Cardiac septum (tissue), 1 donor: ENCODE measurements at places on chromosomes 13 and 19.
A peak's percentile ranks its signal among the peaks of the same experiment; 100 is the strongest.

- DNase-seq, result peak; percentile 56
These were observed 423 bp downstream of the KLK8 start for GRCh38 chr19:51000981-51001380.

DNA sequence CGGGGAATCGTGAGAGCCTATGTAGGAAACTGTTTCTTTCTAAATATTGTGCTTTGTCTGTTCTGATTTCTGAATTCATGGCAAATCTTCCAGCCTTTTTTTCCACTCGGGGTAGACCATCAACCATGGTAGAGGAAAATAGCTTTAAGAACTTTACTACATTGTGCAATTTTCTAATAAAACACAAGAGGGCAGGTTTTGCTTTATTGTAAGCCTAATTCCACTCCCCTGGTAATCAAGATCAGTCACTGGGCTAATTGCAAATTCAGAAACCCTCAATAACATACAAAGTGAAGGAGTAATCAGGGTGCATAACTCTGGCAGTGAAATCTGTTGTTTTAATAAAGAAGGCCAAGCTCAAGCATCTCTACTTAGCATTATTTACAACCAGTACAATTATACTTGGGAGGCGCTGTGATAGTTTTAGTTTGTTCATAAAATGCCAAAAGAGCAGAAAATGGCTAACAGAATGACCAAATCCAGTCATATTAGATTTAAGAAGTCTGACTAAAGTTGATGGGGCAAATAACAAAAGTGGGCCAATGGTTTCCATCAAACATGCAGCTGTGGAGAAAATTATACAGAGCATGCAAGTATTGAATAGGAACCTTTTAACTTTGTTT is 43.8 kb downstream of the DCT start:
- no peak for DNase-seq

- no peak for DNase-seq
These were observed 20.6 kb downstream of the GRIN2D start for GRCh38 chr19:48413879-48414587.

GRCh38 chr13:39527961-39528660 is 74.9 kb downstream of the LHFPL6 start:
- no peak for DNase-seq

DNA sequence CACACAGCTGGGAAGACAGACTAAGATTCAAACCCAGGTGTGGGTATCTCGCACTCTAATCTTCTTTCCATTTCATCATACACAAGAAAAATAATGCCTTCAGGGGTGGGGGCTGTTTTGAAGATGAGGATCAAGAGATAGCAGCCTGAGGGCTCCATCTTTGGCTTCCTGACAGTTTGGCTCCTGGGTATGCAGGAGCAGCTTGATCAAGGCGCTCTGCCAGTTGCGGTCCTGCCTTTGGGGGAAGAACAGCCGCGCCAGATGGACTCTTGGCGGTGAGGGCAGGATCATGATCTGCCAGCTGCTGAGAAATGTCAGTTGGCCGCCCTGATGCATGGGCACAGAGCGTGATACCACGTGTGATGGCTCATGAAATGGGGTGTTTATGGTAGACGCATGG is 119.1 kb downstream of the IER2 start:
- DNase-seq, result no peak

- DNase-seq, result no peak
These were observed 5.0 kb downstream of the VSTM2B start for GRCh38 chr19:29530540-29531457.

- no peak for DNase-seq
These were observed 166.6 kb downstream of the RAP2A start for GRCh38 chr13:97600458-97601075.

DNA sequence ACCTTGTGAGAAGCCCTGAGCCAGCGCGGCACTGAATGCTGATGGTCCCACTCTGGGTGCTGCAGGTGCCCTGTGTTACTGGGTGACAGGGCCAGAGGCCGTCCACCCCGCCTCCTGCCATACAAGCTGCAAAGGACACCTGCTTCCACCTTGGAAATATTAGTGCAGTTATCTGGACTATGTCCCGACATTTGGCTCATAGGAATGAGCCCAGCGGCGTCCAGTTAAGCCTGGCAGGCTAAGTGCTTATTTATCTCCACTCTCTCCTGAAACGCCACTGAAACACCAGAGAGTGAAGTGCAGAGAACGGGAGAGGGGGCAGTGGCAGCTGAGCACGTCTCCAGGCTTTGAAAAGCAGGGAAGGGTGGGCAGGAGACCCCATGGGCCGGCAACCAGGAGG is 145.8 kb downstream of the KDM4B start:
- DNase-seq, result no peak

DNA sequence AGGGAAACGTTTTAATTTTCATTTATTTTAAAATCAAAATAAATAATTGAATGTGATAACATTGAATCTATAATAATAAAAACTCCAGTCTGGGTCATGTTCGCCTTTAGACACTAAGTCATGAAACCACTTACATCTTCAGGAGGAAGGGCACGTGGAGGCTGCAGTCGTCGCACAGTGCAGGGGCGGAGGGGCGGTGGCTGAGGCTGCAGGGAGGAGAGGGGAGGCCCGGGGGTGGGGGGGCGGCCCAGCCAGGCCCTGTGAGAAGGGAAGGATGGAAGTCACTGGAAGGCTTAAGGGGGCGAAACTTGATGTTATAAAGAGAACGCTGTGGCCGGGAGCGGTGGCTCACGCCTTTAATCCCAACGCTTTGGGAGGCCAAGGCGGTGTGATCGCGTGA is 14.9 kb upstream of the LATS2 start:
- no peak for DNase-seq

- DNase-seq, result no peak
These were observed 488.1 kb downstream of the COG6 start for GRCh38 chr13:40143559-40143958.

DNA sequence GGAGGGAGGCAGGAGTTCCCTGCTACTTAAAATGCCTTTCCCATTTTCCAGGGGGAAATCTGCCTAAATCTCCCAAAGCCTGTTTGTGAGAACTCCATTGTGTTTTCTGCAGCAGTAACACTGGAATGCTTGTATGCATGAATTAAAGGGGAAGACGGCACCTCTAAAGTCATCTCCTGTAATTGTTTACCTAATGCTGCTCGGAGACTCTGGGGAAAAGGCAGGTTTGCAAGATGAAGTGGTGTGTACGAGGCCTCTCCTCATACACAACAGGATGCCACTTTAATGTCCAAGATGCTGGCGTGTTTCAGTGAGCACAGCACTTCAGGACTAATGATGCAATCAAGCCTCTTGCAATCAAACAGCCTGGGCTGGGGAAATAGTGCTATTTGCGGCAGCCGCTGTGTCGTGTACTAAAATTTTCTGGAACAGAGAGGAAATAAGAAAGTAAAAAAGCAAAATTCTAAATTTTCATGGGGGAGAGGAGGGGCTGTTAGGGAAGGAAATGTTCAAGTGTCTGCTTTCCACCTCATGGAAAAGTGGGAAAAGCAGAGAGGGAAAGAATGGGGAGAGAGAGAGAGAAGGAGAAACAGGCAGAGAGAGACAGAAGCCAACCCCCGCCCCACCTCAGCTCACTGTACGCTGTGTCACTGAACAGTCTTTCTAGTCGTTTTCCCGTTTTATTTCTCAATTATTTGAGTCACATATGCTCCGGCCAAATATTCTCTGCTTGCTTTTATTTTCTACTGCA is 32.9 kb downstream of the TSHZ3 start:
- DNase-seq, result peak; percentile 50

GRCh38 chr19:55857149-55857548 is 20.8 kb downstream of the NLRP4 start:
- no peak for DNase-seq
